ENCODE measurements at places on chromosomes 3 and 15.

DNA sequence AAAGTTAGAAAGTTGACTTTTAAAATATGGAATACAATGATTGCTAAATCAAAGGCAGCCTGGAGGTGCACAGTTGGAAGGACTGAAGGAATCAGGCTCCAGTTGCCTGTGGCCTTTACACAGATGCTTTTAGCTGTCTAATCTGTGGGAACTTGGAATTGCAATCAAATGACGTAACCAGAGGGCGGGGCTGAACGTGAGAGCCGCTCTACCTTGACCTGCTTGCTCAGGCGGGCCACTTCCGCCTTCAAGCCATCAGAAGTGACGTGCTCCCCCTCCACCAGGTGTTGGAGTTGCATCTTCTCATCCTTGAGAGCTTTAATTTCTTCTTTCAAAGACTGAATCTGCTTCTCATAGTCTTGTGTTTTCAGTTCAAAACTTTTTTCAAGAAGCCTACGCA, 37.7 kb upstream of the GNB5 start:
- no peak for DNase-seq

DNA sequence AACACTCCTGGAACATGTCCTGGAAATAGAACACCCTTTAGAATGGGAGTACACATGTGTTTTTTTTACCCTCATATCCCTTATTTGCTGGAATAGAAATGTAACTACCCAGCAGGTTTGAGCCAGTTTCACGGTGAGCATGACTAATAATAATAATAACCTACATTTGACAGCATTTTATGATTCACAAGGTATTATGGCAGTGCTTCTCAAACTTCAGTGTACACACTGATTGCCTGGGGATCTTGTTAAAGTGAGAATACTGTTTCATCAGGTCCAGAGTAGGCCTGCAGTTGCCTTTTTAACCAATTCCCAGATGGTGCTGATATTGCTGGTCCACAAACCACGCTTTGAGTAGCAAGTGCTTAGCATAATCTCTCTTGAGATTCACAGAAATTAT, 63.9 kb downstream of the NFKBIZ start:
- no peak for DNase-seq

DNA sequence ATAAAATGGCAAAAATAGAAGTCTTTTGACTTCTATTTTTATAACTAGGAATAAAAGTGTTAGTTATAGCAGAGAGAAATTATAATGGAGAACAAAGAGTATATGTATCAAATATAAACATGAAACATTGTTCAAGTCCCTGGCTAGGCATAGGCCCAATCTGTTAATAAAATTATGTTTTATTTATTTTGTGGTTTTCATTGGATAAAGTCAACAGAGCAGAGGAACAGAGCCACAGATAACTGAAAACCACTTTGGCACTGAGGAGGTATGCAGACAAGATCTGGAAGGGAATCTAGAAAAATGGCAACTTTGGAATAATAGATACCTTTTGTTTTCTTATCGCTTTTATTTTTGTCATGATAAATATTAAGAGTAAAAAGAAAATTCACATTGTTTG, 50.4 kb upstream of the ICE2 start:
- DNase-seq: no peak

GRCh38 chr3:188943591-188943990, 228.2 kb upstream of the TPRG1 start:
- no peak for DNase-seq

GRCh38 chr3:127405010-127405598, 117.3 kb upstream of the PRR20G start:
- no peak for DNase-seq

- no peak for DNase-seq
Observed at GRCh38 chr3:117726776-117727175, 1017.2 kb downstream of the TUSC7 start.

DNA sequence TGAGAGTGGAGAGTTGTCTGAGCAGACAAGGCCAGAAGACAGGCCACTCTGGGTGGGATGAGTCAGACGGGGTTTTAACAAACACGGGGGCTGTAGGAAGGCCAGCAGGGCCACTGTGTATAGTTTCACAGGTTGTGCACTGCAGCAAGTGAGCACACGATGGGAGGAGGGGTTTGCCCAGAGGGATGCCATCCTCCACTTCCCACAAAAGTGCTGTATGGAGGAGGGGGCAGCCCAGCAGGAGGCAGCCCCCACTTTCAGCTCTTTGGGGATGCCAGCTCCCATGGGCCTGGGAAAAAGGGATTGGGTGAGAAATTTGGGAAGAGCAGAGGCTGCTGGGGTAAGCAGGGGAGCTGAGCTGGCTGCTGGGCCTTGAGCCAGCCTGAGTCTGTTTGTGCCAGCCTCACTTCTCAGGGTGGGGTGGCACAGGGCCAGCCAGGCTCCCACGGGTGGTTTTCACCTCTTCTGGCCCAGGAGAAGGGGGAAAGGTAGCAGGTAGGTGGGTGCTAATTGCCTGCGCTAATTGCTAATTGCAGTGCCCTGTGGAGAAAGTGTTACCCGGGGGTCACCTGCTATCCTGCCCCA, 6.7 kb downstream of the ZBTB47 start:
- DNase-seq: no peak

GRCh38 chr15:64461721-64462162, 1.4 kb downstream of the ZNF609 start:
- DNase-seq: peak; percentile 44

GRCh38 chr15:82315519-82316246, 33.6 kb downstream of the GOLGA6L10 start:
- DNase-seq: no peak

DNA sequence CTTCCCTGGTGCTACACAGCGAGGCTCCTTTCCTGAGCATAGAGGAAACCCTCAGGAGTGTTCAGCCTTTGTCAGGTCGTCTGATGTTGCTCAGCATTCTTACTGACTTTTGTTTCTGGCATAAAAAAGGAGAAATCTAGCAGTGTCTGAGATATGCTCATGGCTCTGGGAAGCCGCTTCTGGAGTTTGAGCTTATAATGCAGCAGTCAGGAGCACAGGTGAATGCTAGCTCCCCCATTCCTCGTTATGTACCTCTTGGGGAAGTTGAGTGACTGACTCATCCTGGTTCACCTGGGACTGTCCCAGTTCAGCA, 49.2 kb upstream of the MYZAP start:
- DNase-seq: no peak

GRCh38 chr3:53255423-53255774, 423 bp downstream of the TKT start:
- DNase-seq: peak; percentile 53

- no peak for DNase-seq
Observed at GRCh38 chr15:33860754-33861153, 107.5 kb upstream of the CHRM5 start.

DNA sequence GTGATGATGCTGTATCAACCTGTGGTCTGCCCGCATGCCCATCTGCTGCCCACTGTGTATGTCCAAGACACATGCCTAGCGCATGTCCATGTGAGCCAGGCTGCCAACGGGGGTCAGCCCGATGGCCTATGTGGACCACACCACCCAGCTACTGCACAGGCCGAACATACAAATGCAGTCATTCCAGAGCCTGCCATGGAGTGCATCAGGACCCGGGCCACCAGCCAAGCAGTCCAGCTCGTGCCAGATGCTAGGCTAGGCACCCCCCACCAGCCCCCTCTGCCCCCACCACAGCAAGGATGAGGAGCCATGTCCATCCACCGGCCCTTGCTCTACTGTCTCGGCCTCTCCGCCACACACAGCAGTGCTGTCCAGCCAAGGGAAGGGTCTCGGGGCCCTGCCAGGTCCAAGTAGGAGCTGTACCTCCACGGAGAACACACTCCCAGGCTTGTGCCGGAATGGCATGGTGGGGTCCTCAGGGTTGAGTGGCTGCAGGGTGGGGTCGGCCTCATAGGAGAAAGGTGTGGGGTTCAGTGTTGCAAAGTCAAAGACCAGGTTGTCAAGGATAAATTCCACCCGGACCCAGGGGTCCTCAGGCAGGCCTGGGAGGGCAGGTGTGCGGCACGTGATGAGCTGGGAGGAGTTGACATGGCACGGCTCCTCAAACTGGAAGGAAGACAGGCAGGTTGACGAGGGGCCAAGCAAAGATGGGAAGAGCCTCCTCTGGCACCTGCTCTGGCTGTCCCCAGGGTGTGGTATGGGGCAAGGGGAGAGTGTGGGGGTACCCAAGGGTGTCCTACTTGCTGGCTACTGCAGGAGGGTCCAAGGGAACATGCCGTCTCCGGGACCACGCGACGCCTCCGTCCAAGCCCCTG, 15.3 kb downstream of the PLXNB1 start:
- DNase-seq: no peak

DNA sequence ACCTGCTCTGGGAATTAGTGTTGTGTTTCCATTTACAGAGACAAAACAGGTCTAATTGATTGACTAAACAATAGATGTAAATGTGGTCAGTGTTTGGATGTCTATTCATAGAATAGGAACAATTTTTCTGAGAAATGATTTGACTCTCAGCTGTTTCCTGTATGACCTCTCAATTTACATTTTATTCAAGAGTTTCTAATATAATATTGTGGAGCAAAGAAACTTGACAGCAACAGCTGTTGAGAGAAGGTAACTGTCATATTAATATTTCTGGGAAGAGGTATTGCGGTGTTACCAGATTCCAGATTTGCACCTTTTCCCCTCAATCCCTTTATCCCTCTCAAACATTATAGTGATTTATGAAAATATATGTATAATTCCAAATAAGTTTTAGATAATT, 3.7 kb upstream of the NR1I2 start:
- DNase-seq: no peak

- no peak for DNase-seq
Observed at GRCh38 chr3:122512284-122512683, 2.5 kb downstream of the KPNA1 start.

GRCh38 chr3:38984731-38985130, 67.0 kb downstream of the SCN11A start:
- no peak for DNase-seq
